Stromal cell of bone marrow (primary cell): ENCODE measurements at places on chromosomes 16 and 17.

DNA sequence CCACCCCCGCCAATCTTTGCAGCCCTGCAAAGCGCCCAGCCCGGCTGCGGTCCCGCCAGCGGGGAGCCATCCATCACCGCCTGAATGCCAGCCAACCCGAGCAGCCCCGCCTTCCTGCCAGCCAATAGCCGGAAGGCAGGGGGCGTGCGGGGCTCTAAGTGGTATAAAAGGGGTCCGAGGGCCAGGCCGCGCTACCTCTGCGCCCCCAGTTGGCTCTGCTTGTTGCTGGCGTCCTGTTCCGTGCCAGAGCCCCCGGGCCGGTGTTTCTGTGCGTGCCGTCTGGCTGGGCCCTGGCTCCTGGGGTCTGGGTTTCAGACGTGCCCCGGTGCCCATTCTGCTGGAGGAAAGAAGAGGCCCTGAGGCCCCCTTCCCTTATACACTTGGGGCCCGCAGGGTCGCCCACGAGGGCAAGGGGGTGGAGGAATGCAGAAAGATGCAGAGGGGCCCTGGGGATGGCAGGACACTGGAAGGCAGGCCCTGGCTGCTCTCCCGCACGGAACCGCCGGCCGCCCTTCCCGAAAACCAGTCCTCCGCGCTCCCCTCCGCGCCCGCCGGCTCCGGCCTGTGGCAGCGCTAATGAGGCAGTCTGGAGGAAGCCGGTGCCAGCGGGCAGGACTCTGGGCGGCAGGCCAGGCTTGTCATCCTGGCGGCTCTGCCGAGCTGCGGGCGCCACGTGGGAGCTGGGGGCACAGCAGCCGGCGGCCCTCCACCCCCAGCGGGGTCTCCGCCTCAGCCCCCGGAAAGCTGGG lies 14.0 kb downstream of the COPZ2 start:
- no peak for DNase-seq

DNA sequence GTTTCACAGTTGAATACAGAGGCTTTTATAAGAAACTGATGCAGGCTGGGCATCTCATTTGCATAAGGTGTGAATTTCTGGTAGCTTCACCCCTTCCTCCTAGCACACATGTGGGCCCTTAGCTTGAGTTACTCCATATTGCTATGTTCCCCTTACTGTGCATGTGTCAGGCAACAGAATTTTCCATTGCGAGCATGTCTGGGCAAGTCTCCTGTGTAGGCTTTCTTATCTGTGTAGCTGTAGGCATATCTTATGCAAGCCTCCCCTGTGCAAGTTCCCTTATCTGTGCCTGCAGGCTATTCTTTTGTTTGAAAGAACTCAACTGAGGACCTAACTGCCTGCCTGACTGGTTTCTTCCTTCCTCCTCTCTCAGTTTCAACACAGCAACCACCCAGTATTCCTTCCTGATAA lies 597.4 kb upstream of the CDH5 start:
- no peak for DNase-seq

GRCh38 chr17:34769049-34769448 lies 189.7 kb downstream of the TMEM132E start:
- DNase-seq: no peak

- DNase-seq: no peak
Measured at GRCh38 chr16:30895627-30896260, 670 bp upstream of the CTF1 start.

DNA sequence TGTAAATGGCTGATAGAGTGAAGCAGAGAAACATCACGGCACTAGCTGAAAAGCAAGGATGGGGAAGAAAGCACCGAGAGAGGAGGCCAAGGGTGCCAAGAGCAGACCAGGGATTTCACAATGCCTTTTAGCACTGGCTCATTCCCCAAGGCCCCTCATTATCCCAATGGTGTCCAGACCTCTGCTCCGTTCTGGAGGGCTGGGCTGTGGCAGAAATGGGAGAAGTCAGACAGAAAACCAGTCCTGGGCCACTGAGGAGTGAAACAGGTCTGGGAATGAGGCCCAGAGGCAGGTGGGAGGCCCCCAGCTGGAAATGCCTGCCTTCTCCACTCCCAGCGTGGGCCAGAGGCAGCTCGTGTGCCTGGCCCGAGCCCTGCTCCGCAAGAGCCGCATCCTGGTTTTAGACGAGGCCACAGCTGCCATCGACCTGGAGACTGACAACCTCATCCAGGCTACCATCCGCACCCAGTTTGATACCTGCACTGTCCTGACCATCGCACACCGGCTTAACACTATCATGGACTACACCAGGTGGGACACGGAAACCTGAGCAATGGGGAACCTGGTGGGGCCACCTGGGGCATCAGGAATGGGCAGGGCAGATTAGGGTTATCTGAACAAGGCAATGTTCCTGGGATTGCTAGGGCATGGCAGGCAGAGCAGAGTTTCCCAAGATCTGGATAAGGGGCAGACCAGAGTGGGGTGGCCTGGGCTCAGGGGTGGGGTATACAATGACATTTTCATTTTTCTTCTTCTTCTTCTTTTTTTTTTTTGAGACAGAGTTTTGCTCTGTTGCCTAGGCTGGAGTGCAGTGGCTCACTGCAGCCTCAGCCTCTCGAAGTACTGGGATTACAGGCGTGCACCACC lies 20.3 kb downstream of the ANKRD40 start:
- no peak for DNase-seq

- DNase-seq: no peak
Measured at GRCh38 chr16:30184891-30185682, 1.7 kb downstream of the CORO1A start.
